ENCODE measurements at places on chromosomes 7 and 10.

- no peak for DNase-seq
Observed at GRCh38 chr7:28479507-28479947, 67.2 kb downstream of the CREB5 start.

- no peak for DNase-seq
Observed at GRCh38 chr7:151472644-151473380, 32.9 kb upstream of the CRYGN start.

GRCh38 chr7:101602082-101602481 is 27.0 kb downstream of the MYL10 start:
- no peak for DNase-seq

GRCh38 chr10:452512-453426 is 236.7 kb downstream of the DIP2C start:
- DNase-seq = no peak

DNA sequence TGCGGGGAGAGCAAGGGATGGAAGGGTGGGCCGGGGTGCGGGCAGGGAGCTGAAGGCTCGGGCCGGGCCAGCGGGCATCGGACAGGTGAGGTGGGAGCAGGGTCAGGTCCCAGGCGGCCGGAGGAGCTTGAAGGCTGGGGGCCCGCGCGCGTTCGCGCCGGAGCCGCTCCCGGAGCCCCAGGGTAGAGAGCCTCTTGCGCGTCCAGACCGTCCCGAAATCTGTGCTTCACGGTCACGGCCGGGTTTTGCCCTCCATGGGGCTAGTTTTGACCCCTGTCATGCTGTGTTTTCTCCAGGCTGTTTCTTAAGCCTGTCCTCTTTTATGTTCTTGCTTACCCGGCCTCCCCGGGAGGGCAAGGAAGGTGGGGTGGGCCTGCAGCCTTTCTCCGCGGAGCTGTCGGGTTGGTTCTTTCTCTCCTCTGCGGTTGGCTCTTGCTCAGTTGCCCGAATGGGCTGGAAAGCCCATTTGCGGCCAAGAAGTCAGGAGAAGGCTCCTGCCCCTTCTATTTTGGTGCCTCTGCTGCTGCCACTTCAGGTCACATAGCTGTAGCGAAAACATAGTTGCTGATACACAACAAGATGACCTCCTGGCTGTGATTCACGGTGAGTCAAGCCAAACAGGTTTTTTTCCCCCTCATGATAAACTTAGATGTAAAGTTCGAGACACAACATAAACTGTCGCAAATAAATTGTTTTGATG is 650 bp downstream of the UBE2D1 start:
- DNase-seq = peak; percentile 30

DNA sequence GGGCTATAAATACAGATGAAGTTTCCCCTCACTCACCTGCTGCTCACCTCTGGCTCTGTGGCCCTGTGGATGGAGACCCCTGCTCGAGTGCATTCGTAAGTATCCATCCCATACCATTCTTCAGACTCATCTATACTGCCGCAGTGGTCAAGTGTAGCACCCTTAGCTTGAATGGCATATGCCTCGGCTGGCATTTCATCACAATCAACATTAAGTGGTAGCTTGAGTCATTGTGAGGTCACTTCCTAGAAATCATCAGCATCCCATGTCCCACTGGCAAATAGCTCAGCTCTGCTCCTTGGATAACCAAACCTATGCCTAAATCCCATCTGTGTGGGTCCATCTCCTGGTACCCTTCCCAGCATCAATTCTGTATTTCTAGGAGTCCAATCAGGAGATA is 38.2 kb downstream of the MDH2 start:
- no peak for DNase-seq

- DNase-seq = no peak
Observed at GRCh38 chr7:85186083-85186520, 754 bp downstream of the SEMA3D start.

DNA sequence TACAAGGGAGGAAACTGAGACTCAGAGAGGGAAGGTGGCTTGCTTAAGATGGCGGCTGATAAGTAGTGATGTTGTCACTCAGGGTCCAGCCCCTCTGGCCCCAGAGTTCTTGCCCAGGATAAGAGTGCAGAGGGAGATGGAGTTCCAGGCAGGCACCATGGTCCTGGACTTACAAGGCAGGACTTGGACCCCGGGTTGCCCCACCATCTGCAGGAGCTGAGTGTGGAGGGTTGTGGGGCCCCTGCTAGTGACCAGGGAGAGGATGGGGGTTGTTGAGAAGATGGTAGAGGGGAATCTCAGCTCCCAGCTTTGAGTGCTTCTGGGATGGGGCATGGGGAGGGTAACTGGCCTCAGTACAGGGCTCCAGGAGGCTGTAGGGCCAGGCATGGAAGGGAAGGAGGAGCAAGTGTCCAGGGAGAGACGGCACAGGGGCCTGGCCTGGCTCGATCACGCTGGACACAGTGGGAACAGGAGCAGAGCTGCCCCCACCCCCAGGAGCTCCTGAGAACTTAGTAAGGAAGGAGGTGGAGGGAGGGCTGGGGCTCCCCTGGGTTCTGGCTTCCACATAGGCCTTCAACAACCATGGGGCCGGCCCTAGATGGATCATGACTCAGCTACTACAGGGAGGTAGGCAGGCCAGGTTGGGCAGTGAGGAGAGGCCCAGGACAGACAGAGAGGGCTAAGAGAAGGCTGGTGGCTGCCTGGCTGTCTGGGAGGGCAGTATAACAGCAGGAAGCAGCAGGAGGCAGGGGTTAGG is 28.2 kb downstream of the PPIF start:
- DNase-seq = no peak

GRCh38 chr7:41685684-41686083 is 17.2 kb downstream of the INHBA start:
- no peak for DNase-seq

DNA sequence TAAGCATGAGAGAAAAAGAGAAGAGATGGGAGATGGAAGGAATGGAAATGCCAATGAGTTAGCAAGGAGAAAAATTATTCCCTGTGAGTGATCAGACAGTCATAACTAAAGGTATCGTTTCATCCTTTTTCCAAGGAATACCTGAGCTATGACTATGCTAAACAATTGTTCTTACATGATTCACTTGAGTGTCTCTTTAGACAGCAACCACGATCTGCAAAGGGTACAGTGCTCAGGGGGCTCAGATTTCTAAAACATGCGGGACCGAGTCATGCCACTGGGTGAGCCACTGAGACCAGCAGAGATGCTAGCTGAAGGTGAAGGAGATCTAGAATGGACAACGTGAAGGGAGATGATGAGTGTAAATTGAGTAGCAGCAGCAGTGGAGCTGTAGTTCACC is 78.0 kb upstream of the CTTNBP2 start:
- no peak for DNase-seq

DNA sequence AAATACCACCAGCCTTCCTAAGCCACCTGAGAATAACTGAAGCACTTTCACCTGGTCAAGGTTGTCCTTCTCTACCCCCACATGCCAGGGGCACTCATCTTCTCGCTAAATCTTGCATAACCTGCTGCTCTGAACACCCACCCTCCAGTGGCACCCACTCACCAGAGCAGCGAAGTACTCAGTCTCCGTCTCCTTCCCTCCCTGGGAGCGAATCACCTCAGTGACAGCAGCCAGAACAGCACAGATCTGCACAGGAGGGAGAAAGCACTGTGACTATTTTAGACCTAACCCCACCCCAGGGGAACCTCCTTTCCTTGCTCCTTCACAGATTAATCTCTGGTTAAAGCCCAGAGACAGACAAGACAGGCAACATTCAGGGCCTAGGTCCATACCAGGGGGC is 5.1 kb downstream of the RRP12 start:
- DNase-seq = no peak

DNA sequence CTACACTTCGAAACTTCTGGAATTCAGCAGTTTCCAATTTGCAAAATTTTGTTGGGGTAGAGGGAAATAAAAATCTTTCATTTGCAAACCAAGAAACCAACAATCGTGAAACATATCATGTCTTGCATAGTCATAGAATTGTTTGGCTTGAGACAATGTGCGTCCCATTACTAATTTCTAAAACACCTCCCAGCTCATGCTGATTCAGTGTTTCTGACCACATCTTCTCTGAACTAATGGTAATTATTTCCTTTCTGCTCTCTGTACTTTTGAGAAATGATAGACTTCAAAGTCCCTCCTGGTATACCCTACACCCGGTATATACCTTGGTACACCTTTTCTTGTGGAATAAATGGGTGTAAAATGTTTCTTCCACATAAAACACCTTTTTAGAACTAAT is 41.8 kb upstream of the TSPAN13 start:
- DNase-seq = no peak

GRCh38 chr10:100876585-100877460 is 35.9 kb upstream of the SLF2 start:
- DNase-seq = no peak

GRCh38 chr10:22764639-22765038 is 50.3 kb upstream of the PIP4K2A start:
- DNase-seq = no peak

DNA sequence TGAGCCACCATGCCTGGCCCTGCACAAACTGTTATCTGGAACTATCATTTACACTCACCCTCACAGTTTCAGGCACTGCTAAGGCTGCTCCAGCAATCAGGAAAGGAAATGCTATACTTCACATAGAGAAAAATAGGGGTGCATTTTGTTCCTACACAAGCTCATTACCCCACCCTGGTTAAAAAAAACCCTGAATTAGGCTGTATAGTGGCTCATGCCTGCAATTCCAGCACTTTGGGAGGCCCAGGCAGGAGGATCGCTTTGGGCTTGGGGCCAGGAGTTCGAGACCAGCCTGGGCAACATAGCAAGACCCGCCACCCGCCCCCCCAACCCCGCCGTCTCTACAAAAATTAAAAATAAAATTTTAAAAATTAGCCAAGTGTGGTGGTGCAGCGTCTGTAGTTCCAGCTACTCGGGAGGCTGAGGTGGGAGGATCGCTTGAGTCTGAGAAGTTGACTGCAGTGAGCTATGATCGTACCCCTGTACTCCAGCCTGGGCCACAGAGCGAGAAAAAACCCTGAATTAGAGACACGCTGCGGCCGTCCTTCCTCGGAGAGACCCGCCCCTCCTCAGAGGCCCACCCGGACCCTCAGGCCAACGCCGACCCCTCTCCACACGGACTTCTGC is 539 bp downstream of the PTCD1 start:
- no peak for DNase-seq

DNA sequence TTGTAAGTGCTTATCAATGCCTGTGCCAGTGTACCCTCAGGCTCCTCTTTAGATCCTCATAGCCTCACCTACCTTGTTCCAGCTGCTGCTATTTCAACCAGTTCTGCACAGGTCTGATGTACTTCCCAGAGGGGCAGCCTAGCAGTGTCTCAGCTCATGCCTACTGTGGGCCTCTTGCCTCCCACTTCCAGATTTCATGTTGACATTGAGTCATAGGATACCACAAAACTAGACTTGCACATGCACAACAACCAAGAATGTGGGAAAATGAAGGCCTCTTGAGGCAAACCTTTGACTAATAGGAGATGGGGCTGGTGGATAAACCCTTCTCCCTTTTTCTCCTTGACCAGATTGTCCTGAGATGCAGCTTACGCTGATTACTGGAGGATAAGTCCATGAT is 31.0 kb downstream of the PON3 start:
- no peak for DNase-seq

DNA sequence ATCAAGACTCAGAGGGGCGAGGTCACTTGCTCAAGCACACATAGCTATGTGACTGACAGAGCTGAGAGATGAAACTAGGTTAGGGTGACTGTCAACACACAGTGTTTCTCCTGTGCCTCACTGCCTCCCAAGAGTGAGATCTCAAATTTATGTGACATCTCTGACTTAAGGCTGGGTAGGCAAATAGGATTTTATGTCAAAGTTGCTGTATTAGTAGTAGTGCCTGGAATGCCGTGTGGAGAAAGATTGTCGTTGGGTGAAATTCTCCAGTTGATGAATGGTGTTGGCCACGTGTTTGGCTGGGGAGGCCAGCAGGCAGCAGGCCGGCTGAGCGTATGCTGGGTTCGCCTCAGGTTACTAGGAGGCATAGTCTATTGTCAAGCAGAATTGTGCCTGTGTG is 148.3 kb upstream of the BMPER start:
- no peak for DNase-seq

DNA sequence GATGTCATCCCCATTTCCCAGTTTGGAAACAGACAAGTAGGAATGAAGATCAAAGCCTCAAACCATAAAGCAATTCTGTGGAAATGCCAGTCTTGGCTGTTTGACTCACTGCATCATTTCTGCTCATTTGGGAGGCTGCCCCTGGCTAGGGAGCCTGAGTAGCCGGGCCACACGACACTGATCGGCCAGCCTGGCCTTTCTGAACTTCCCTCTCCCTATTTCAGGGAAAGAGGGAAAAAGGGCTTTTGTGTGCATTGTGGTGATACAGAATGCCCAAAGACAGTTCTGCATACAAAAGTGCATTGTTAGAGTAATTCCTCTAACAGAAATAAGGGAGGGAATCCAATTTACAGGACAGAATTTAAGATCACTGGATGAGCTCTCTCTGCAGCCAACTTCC is 41.7 kb upstream of the OPALIN start:
- DNase-seq = no peak

GRCh38 chr7:50721160-50721559 is 61.5 kb downstream of the GRB10 start:
- DNase-seq = no peak

GRCh38 chr10:78516236-78516635 is 482.6 kb downstream of the RPS24 start:
- no peak for DNase-seq

- DNase-seq = no peak
Observed at GRCh38 chr7:51309361-51310130, 7.1 kb downstream of the COBL start.

- DNase-seq = no peak
Observed at GRCh38 chr7:127738859-127739258, 86.9 kb downstream of the SND1 start.

- DNase-seq = no peak
Observed at GRCh38 chr10:43252783-43253341, 14.0 kb downstream of the RASGEF1A start.

DNA sequence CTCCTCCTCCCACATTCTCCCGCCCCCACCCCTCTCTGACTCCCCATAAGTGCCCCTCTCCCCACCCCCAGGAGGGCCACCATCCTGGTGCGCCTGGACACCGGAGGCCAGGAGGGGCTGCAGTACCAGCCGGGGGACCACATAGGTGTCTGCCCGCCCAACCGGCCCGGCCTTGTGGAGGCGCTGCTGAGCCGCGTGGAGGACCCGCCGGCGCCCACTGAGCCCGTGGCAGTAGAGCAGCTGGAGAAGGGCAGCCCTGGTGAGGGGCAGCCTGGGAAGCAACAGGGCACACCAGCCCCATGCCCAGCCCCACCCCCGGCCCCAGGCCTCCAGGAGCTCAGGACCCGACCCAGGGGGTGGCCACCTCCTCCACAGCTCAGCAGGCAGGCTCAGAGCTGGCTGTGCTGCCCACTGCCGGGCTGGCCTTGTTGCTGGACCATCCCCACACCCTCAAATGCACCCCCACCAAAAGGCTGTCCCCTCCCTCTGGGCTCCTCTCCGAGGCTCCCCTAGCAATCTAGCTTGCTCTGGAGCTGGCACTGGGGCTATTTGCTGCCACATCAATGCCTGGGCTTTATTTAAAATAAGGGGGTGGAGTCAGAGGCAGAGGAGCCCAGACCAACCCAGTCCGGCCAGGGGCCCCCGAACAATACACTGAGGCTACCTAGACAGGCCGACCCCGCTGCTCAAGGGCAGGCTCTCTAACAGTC is 14.8 kb downstream of the ATG9B start:
- DNase-seq = no peak

GRCh38 chr7:82359426-82359825 is 84.2 kb downstream of the CACNA2D1 start:
- DNase-seq = no peak
